ENCODE measurements at places on chromosomes 4 and X.
A peak's percentile ranks its signal among the peaks of the same experiment; 100 is the strongest.

DNA sequence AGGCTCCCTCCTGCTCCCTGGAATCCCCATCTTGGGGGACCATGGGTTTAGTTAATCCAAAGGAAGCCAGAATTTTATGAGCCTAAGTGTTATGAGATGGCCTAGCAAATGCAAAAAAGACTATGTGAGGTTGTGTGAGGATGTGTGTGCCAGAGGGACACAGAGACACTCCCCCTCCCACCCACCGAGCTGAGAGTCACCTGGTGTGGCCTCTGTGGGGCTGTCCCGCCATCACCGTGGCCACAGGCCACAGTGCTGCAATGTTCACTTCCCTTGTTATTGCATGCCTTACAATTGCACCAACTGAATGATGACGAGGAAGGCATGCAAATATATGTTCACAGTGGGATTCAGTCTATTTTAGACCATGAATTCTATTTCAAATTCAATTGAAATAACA, 601 bp upstream of the FGFBP2 start:
- DNase-seq, result peak; percentile 43

GRCh38 chr4:172018358-172018757, 205.2 kb downstream of the GALNTL6 start:
- DNase-seq, result no peak

DNA sequence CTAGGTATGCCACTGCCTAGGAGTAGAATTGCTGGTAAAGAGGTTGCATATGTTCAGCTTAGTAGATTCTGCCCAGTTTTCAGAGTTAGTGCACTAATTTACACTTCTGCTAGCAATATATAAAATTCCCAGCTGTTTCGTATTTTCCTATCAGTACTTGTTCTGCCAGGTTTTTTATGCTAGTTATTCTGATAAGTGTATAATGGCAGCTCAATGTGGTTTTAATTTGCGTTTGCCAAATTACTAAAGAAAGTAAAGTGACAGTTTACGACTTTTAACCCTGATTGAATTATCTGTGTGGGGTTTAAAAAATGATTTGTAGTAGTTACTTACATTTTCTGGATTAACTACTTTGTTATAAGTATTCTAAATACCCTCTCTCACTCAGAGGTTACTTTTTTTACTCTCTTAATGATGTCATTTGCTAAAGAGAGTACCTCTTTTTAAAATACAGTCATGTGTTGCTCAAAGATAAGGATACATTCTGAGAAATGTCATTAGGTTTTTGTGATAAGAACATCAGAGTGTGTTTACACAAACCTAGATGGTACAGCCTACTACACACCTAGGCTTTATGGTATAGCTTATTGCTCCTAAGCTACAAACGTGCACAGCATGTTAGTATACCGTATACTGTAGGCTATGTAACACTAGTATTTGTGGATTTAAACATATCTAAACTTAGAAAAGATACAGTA, 363.2 kb downstream of the IL15 start:
- DNase-seq, result no peak

- DNase-seq, result no peak
Measured at GRCh38 chrX:10831716-10832502, 211.5 kb upstream of the MID1 start.

- DNase-seq, result peak; percentile 5
Measured at GRCh38 chrX:153818571-153819383, 11.6 kb downstream of the PDZD4 start.

DNA sequence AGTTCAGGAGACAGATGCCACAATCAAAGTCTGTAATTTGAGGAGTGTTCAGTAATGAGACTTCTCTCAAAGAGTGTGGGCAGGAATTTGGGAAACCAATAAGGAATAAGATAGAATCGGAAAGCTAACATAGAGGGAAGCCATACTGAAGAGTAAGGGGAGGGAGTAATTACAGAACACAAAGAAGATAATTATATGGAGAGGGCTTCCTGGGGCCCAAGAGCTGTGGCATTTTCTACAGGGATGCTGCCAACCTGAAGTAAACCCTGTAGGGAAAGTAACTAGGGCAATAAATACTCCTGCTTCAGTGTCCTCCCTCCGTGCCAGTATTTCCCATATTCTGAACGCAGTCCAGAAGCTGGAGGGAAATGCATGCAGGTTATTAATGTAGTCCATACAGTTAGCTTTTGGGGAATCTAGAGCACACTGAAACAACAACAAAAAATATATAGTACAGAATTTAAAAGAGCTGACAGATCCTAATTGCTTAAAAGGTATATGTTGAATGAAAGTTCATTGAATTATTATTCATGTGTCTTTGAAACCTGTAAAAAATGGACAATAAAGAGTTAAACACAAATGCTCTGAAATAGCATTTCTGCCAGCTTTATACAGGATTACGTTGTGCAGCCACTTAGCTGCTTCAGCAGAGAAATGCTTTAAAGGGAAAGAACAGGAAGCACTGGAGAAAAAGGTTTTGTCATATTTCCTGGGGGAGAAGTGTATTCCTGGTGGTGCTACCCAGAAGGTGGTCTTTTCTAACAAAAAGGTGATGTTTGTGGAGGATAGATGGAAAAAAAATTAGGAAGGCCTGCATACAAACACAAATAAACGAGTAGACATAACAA, 48.0 kb downstream of the CXXC4 start:
- DNase-seq, result no peak

DNA sequence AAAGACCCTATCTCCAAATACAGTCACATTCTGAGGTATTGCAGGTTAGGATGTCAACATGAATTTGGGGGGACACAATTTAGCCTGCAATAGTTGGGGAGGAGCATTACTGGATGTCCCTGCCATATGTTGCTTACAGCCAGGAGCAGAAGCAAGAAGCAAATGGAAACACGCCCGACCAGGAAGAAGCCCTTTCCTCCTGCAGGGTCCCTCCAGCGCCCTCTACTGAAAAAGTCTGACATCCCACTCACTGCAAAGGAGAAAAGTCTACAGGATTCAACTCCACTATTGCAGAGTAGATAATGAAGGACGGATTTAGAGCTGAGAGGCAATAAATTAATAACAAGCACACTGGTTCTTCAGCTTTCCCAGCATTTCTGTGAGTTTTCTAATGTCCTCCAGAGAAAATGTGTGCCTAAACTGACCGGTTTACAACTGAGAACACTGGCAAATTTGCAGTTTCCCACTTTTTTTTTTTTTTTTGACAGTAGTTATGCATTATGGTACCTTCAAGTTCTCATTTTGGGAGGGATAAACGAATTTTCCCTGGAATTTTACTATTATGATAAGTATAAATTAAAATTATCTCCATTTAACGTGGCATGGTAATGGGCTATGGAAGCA, 31.7 kb downstream of the COQ2 start:
- DNase-seq, result peak; percentile 68

- no peak for DNase-seq
Measured at GRCh38 chr4:124641715-124642381, 70.7 kb downstream of the ANKRD50 start.

GRCh38 chr4:120723986-120724385, 198.5 kb downstream of the PRDM5 start:
- no peak for DNase-seq

GRCh38 chr4:79917246-79917645, 155.8 kb downstream of the ANTXR2 start:
- DNase-seq, result peak; percentile 14

DNA sequence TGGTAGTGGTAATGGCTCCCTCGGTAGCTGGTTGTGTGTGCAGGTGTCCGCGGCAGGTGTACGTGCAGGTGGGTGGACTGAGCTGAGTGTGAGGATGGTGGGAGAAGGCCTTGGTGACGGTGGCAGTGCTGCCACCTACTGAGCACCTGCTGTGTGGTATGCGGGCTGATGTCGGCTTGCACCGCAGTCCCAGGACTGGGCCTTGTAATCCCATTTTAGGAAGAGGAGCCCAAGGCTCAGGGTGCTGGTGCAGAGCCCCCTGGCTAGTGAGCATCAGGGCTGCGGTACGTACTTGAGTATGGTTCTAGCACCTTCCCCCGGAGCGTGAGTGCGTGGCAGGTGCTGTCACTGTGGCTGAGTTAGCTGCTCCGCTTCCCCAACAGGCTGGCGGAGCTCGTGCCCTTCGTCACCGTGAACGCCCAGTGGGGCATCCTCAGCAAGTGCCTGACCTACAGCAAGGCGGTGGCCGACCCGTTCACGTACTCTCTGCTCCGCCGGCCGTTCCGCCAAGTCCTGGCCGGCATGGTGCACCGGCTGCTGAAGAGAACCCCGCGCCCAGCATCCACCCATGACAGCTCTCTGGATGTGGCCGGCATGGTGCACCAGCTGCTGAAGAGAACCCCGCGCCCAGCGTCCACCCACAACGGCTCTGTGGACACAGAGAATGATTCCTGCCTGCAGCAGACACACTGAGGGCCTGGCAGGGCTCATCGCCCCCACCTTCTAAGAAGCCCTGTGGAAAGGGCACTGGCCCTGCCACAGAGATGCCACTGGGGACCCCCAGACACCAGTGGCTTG, 5.7 kb upstream of the CPZ start:
- no peak for DNase-seq

DNA sequence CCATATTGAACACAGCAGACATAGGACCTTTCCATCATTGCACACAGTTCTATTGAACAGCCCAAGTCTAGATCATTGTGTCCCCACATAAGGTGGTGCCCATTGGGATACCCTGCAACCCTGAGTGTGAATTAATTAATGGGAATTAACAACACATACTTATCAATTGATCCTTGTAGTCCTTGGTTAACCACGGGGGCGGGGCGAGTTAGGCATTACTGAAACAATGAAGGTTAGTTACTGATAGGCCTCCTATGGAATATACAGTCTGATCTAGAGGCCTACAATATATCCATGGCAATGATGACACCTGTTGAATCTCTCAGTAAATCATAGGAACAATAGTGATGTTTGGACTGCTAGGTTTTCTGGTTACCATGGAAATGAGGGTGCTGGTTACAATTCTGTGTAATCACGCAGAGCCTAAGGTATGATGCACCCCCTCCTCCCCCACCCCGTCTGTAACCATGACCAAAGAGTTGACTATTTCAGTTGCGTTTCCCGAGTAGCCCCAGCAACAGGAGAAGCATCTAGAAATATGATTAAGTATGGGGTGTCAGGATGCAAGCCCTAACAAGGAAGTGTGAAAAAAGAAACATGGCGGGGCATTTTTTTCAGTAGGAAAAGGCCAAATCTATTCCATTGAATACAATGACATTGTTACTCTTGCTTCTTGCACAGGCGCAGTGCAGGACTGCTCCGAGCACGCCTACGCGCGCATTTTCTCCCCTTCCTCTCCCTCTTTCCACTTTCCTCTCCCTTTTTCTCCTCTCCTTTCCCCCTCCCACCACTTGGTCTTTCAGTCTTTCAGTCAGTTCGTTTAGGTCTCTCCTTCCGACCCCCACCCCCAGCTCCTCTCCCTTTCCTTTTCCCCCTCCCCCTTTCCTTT, 677 bp upstream of the NONO start:
- DNase-seq, result peak; percentile 41

Data from T-cell (primary cell).